Karpas-422 (cell line): ENCODE measurements at places on chromosomes 11 and 22. TPM values are rescaled to one million over a fixed set of nuclear protein-coding genes. Genes with fewer than 3 reads are reported as not detected.

AQP11 gene
- 1.3 and 1.9 TPM in 2 replicates for total RNA-seq

GGTLC2 gene
- total RNA-seq, result not detected in 2 replicates

ZC3H12C gene
- total RNA-seq, result not detected in 2 replicates

OR10D3 gene
- total RNA-seq, result not detected in 2 replicates

TPH1 gene
- total RNA-seq, result 0.56 and 0.65 TPM in 2 replicates

KRTAP5-1 gene
- not detected in 2 replicates for total RNA-seq

SCGB1D2 gene
- not detected in 2 replicates for total RNA-seq
